ENCODE measurements at places on chromosomes 13 and 19. TPM values are rescaled to one million over a fixed set of nuclear protein-coding genes. Genes with fewer than 3 reads are reported as not detected.

SHC2 gene
- total RNA-seq, result 343 TPM

PDCD2L gene
- total RNA-seq, result 15.0 TPM

CDX2 gene
- 1.1 TPM for total RNA-seq

SPIB gene
- total RNA-seq, result 2.7 TPM

ZNF563 gene
- total RNA-seq, result 3.8 TPM

SYT5 gene
- 23.7 TPM for total RNA-seq

LYPD3 gene
- total RNA-seq, result 0.56 TPM

SHISA2 gene
- 34.1 TPM for total RNA-seq

CYTH2 gene
- 233 TPM for total RNA-seq

Data from glutamatergic neuron (in vitro differentiated cells).